ENCODE measurements at places on chromosomes 5 and 9. TPM values are rescaled to one million over a fixed set of nuclear protein-coding genes. Genes with fewer than 3 reads are reported as not detected.

Gene KCNT1
- total RNA-seq = not detected

Gene INSL4
- 17.0 TPM for total RNA-seq

Gene SAXO1
- not detected for total RNA-seq

Gene PCDHB16
- total RNA-seq = 0.06 TPM

Gene PCDHA9
- total RNA-seq = not detected

Gene CATSPER3
- total RNA-seq = 0.40 TPM

Gene TUBB4B
- 807 TPM for total RNA-seq

Gene ADAMTS16
- 1.9 TPM for total RNA-seq
